ENCODE measurements at places on chromosomes 5 and 9.

- DNase-seq = no peak
These were observed 69.0 kb downstream of the DAB2IP start for GRCh38 chr9:121720311-121721057.

DNA sequence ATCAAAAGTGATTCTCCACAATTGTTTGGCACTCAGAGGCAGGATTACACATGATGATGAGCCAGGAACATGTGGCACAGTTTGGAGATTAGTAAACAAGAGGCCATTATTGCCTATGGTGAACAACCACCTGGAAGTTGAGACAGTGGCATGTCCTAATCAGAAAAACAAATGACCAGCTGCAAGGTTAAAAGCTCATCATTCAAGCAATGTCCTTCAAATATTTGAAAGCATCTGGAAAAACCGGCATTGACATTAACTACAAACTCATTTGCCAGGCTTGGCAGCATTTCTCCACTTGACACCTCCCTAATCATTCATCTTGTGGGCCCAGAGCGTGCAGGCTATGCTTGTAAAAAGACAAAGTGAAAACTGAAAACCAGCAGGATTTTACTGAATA, 80.6 kb upstream of the MEGF10 start:
- DNase-seq = no peak

GRCh38 chr5:135660826-135661575, 82.2 kb upstream of the CXCL14 start:
- no peak for DNase-seq

DNA sequence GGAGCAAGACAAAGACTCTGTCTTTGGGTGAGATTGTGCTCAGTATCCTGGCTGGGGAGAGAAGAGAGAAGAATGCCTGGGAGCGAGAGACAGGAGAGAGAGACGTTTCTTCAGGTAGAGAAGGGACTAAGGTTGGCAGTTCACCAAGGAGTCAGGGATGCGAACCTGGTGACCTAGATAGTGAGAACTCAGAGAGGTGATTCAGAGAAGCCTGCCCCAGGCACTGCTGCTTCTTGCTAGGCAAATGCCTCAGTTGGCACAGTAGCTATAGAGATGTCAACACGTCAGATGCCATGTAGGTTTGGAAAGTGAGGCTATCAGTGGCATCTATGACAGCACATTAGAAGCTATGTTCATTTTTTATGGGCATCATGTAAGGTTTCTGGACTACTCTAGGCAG, 231.6 kb upstream of the VLDLR start:
- no peak for DNase-seq

DNA sequence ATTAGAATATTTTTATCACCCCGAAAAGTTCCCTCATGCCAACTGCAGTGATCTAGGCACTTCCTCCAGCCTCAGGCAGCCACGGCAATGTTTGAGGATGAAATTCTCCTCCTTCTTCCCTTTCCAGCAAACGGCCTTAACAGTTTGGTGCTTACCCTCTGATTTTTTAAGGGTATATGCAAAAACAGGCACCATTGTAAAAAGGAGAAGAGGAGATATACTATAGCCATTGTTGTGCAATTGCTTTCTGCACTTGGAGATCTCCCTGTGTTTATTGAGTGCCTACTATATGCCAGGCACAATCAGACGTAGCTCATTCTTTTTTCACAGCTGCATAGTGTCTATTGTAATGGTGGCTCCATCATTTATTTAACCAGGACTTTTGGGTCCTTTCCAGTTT, 29.4 kb downstream of the GSN start:
- no peak for DNase-seq

GRCh38 chr5:9661316-9662015, 31.3 kb upstream of the TAS2R1 start:
- peak; percentile 38 for DNase-seq

- peak; percentile 5 for DNase-seq
These were observed 128.3 kb upstream of the CCNH start for GRCh38 chr5:87541033-87541432.

- peak; percentile 59 for DNase-seq
These were observed 11.3 kb upstream of the LOX start for GRCh38 chr5:122089096-122090013.

All from AG08395 (cell line).